Ascending aorta (tissue), 2 donors: ENCODE measurements at places on chromosomes 2 and 18. TPM values are rescaled to one million over a fixed set of nuclear protein-coding genes. Genes with fewer than 3 reads are reported as not detected.

Gene DSC1
- total RNA-seq = not detected

Gene KCNE4
- total RNA-seq = 18.3 TPM

Gene WIPF1
- 26.1 TPM for total RNA-seq

Gene MYO5B
- total RNA-seq = 0.21 TPM

DNA sequence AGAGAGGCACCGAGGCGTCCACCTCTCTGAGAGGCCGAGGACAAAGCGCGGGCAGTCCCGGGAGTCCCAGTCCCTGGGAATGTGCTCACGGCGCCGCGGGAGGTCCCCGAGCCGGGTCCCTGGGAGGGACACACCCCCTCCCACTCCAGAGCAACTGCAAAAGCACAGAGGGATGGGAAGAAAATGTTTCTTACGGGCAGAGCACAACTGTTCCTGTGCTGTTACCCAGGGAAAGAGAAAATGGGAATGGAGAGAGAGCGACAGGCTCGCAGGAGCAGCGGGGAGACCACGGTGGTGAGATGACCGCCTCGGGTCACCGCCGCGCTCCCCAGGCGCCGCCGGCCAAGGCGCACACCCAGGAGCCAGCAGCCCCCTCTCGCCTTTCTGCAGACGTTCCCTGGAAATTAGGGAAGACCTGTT lies 1.2 kb upstream of the BCL11A start:
- DNase-seq = no peak
- H3K36me3 ChIP-seq = no peaks in the 10 kb centered on the region
- H3K27me3 ChIP-seq = peaks cover 29% of the 10 kb centered on the region
- H3K4me1 ChIP-seq = peaks cover 13% of the 10 kb centered on the region

GRCh38 chr2:62112179-62112578 lies 83.7 kb upstream of the B3GNT2 start:
- DNase-seq = no peak
- no peaks in the 10 kb centered on the region for H3K4me1 ChIP-seq
- H3K36me3 ChIP-seq = no peaks in the 10 kb centered on the region
- peak overlapping the region; percentile 44 for H3K27ac ChIP-seq

- H3K27me3 ChIP-seq = no peaks in the 10 kb centered on the region
- H3K4me3 ChIP-seq = no peak overlapping the region
These were observed 13.3 kb downstream of the OTOF start for GRCh38 chr2:26464390-26465265.

DNA sequence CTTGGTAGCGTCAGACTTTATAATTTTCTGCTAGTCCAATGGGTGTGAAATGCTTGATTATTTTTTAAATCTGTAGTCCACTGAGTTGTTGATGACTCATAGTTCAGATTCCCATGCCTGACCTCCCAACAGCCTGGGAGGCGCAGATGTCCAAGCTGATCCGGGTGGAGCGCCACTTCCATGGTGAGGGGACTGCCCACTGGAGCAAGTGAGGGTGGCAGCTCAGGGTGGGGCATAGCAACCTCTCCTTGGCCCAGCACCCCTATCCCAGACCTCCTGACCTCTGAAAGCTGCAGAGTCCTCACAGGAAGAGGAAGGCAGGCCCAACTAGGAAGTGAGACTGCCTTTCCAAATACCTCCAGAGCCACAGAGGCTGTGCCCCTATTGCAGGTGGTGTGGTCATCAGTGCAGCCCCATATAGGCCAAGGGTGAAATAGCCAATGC lies 4.4 kb downstream of the MAL start:
- no peaks in the 10 kb centered on the region for H3K36me3 ChIP-seq
- no peak overlapping the region for H3K4me3 ChIP-seq
- no peaks in the 10 kb centered on the region for H3K4me1 ChIP-seq
- no peaks in the 10 kb centered on the region for H3K27me3 ChIP-seq

DNA sequence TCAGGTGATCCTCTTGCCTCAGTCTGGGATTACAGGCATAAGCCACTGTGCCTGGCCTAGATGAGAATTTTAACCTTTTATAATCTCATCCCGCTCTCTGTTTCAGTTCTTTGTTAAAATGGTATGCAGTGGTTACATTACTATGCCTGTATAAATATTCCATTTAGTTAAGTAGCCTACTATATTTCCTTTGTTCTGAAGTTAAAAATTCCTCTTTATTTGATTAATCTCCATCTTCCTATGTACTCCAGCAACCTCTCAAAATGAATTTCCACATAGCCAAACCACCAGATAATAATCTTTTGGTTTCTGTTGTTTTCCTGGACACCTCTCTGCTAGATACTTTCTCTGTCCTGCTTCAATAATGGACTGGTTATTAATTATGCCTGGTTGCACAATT lies 15.8 kb downstream of the RAB10 start:
- H3K27me3 ChIP-seq = no peaks in the 10 kb centered on the region
- H3K4me1 ChIP-seq = peaks cover 10% of the 10 kb centered on the region
- DNase-seq = no peak
- H3K27ac ChIP-seq = no peak overlapping the region

- H3K4me1 ChIP-seq = no peaks in the 10 kb centered on the region
- no peak overlapping the region for H3K27ac ChIP-seq
- H3K36me3 ChIP-seq = no peaks in the 10 kb centered on the region
- DNase-seq = no peak
- H3K4me3 ChIP-seq = no peak overlapping the region
These were observed 287.9 kb upstream of the KLHL29 start for GRCh38 chr2:23096906-23097602.
